ENCODE measurements at places on chromosomes 7 and 10. TPM values are rescaled to one million over a fixed set of nuclear protein-coding genes. Genes with fewer than 3 reads are reported as not detected.
A peak's percentile ranks its signal among the peaks of the same experiment; 100 is the strongest.

- H3K4me3 ChIP-seq = no peak overlapping the region
- H3K27me3 ChIP-seq = no peaks in the 10 kb centered on the region
- H3K27ac ChIP-seq = no peak overlapping the region
Observed at GRCh38 chr10:69239136-69239535, 19.0 kb downstream of the HKDC1 start.

GRCh38 chr7:801940-802381, 30.3 kb upstream of the SUN1 start:
- H3K27ac ChIP-seq = no peak overlapping the region
- no peaks in the 10 kb centered on the region for H3K36me3 ChIP-seq
- DNase-seq = peak; percentile 84
- H3K4me1 ChIP-seq = peaks cover 17% of the 10 kb centered on the region

- peaks cover 2% of the 10 kb centered on the region for H3K4me1 ChIP-seq
- H3K4me3 ChIP-seq = no peak overlapping the region
- no peaks in the 10 kb centered on the region for H3K36me3 ChIP-seq
- DNase-seq = no peak
Observed at GRCh38 chr7:153835103-153835502, 217.1 kb upstream of the DPP6 start.

DNA sequence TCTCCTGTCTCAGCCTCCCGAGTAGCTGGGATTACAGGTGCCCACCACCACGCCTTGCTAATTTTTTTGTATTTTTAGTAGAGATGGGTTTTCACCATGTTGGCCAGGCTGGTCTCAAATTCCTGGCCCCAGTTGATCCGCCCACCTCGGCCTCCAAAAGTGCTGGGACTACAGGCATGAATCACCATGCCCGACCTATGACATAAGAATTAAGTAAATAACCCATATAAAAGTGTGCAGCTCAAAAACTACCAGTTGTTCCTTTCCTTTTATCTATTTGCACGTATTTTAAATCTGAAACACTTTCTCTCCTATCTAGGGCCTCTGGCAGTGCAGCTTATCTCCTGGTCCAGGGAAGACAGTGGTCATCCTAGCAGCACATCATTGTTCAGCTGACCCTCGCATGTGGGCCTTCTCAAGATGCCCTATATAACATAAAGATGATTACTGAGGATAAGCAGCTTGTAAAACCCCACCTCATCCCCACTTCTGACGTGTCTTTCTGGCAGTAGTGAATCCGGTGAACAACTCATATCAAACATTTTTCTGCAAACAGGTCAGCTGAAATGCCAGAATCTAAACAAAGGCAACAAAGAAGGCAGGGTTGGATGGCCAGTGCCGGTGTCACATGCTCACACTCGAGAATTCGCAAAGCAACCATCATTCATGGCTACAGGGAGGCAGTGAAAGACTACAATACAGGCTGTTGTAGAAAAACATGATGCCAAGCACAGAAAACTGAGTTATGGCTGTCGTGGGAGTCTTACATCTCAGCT, 36.0 kb upstream of the KCNIP2 start:
- no peak overlapping the region for H3K27ac ChIP-seq
- no peak for DNase-seq
- no peaks in the 10 kb centered on the region for H3K27me3 ChIP-seq
- H3K4me3 ChIP-seq = no peak overlapping the region
- no peaks in the 10 kb centered on the region for H3K4me1 ChIP-seq
- H3K36me3 ChIP-seq = peaks cover 13% of the 10 kb centered on the region

DNA sequence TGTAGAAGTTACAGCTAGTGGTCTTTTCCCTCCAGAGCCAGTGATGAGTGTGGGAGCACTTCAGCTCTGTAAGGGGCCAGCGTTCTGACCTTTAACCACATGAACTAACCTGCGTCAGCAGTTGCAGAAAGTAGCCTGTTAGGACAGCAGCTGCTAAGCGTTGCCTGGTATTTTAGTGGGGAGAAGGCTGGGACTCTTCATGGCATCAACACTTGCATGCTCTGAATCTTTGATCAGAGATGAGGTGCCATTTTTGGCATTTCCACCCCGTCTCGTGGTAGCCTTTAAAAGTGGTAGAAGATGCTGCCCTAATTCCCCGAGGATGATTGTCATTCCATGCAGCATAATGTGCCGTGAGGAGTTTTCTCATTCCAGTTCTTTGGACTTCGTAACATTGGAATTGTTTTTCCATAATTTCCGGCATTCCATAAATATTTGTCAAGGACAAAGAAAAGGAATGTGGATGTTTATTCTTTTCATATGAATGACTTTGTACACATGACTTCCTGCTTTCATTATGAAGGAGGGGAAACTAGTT, 92.2 kb downstream of the AVL9 start:
- H3K4me3 ChIP-seq = no peak overlapping the region
- peaks cover 9% of the 10 kb centered on the region for H3K4me1 ChIP-seq
- H3K36me3 ChIP-seq = peaks cover 52% of the 10 kb centered on the region
- DNase-seq = no peak

- H3K36me3 ChIP-seq = no peaks in the 10 kb centered on the region
- no peak overlapping the region for H3K4me3 ChIP-seq
- no peak for DNase-seq
- H3K27me3 ChIP-seq = no peaks in the 10 kb centered on the region
- H3K4me1 ChIP-seq = peaks cover 24% of the 10 kb centered on the region
Observed at GRCh38 chr7:69814421-69814962, 216.2 kb downstream of the AUTS2 start.

DNA sequence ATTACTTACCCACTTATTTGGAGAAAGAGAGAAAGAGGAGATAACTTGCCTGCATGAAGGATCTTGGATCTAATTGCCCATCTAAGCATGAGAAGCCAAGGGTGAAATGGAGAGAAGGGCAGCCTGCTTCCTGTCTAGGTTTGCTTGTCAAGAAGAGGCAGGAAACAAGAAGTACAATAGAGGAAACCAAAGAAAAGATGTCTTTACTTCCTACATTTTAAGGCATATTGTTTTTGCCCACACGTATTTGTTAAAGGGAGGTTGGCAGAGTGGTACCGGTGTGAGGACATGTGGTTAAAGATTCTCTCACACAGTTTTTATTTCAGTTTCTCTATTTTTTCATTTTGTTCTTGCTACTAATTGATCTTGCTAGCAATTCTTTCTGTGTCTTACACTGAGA, 6.0 kb upstream of the TAS2R38 start:
- no peak for DNase-seq
- H3K36me3 ChIP-seq = no peaks in the 10 kb centered on the region
- H3K4me3 ChIP-seq = no peak overlapping the region
- no peak overlapping the region for H3K27ac ChIP-seq

- no peaks in the 10 kb centered on the region for H3K27me3 ChIP-seq
- no peaks in the 10 kb centered on the region for H3K36me3 ChIP-seq
- no peak overlapping the region for H3K4me3 ChIP-seq
- H3K4me1 ChIP-seq = peaks cover 26% of the 10 kb centered on the region
- H3K27ac ChIP-seq = no peak overlapping the region
- no peak for DNase-seq
Observed at GRCh38 chr10:17651896-17652295, 7.9 kb downstream of the STAM start.

- no peaks in the 10 kb centered on the region for H3K36me3 ChIP-seq
- H3K4me3 ChIP-seq = no peak overlapping the region
- DNase-seq = no peak
Observed at GRCh38 chr10:62972103-62972502, 155.9 kb upstream of the EGR2 start.

GRCh38 chr7:2624293-2624886, 7.4 kb upstream of the TTYH3 start:
- DNase-seq = peak; percentile 57
- H3K27me3 ChIP-seq = no peaks in the 10 kb centered on the region
- H3K36me3 ChIP-seq = no peaks in the 10 kb centered on the region
- peaks cover 17% of the 10 kb centered on the region for H3K4me1 ChIP-seq

DNA sequence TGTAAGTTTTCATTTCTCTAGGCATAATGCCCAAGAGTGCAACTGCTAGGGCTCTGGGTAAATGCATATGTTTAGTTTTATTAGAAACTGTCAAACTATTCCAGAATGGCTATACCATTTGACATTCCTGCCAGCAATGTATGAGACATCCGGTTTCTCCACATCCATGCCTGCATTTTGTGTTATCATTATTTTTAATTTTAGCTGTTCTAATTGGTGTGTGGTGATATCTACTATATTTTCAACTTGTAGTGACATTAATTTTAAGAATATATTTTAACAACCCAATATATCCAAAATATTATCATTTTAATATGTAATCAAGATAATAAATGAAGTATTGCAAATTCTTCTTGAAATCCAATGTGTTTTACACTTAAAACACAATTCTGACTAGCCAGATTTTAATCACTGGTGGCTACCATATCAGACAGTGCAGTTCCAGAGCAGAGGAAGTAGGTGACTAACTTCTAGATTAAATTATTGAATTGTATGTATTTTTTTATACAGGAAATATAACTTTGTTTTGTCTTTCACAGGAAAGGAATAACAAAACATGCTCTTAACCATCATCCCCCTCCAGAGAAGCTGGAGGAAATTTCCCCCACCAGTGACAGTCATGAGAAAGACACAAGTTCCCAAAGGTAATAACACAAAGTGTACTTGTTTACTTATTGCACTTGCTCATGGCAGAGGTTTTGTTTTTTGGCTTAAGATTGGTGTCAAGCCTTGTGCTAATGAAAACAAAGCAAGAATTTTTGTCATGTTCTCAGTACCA, 6.4 kb downstream of the FAM149B1 start:
- H3K27ac ChIP-seq = no peak overlapping the region
- H3K4me3 ChIP-seq = no peak overlapping the region
- H3K4me1 ChIP-seq = peaks cover 4% of the 10 kb centered on the region
- peaks cover 31% of the 10 kb centered on the region for H3K36me3 ChIP-seq

GRCh38 chr7:56218510-56218909, 102.3 kb upstream of the NUPR2 start:
- H3K27ac ChIP-seq = no peak overlapping the region
- DNase-seq = no peak
- no peaks in the 10 kb centered on the region for H3K27me3 ChIP-seq
- H3K4me1 ChIP-seq = no peaks in the 10 kb centered on the region
- H3K4me3 ChIP-seq = no peak overlapping the region

GRCh38 chr10:118840071-118840775, 85.5 kb upstream of the CACUL1 start:
- H3K27me3 ChIP-seq = no peaks in the 10 kb centered on the region
- DNase-seq = no peak
- no peaks in the 10 kb centered on the region for H3K36me3 ChIP-seq
- no peak overlapping the region for H3K4me3 ChIP-seq
- peaks cover 18% of the 10 kb centered on the region for H3K4me1 ChIP-seq

- DNase-seq = no peak
- H3K27me3 ChIP-seq = no peaks in the 10 kb centered on the region
- no peak overlapping the region for H3K27ac ChIP-seq
- peaks cover 3% of the 10 kb centered on the region for H3K4me1 ChIP-seq
- no peak overlapping the region for H3K4me3 ChIP-seq
- no peaks in the 10 kb centered on the region for H3K36me3 ChIP-seq
Observed at GRCh38 chr7:86995052-86995725, 64.3 kb downstream of the ELAPOR2 start.

DNA sequence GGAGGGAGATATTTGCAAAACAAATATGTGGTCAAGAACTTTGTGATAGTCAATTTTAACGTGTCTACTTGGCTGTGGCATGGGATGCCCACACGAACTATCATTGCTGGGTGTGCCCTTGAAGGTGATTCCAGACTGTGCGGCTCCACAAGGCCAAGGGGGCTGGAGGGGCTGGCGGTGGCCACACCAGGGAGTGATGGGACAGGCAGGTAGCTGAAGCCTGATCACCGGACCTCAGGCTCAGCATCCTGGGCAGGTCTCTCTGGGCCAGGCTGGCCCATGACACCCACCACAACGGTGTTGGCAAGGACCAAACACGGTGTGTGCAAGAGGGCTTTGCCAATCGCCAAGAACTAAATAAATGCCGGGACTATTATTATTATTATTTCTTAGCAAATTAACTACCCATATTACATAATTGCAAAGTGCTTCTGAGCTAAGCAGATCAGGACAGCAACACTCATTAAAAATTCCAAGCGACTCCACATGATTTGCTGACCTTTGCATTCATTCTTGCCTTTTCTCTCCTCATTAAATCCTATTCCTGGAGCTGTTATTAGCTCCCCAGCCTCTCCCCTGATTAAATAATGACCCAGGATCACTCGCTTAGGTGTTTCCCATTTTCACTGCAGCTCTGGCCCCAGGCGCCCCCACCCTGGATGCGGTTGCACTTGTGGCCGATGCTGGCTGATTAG, 35.4 kb upstream of the PPP2R2D start:
- no peaks in the 10 kb centered on the region for H3K4me1 ChIP-seq
- H3K27me3 ChIP-seq = peaks cover 26% of the 10 kb centered on the region
- H3K4me3 ChIP-seq = no peak overlapping the region
- H3K27ac ChIP-seq = no peak overlapping the region
- no peak for DNase-seq

- no peak for DNase-seq
- H3K27ac ChIP-seq = no peak overlapping the region
- H3K27me3 ChIP-seq = no peaks in the 10 kb centered on the region
- H3K4me1 ChIP-seq = no peaks in the 10 kb centered on the region
- no peak overlapping the region for H3K4me3 ChIP-seq
Observed at GRCh38 chr7:97293031-97293430, 175.5 kb downstream of the SDHAF3 start.

DNA sequence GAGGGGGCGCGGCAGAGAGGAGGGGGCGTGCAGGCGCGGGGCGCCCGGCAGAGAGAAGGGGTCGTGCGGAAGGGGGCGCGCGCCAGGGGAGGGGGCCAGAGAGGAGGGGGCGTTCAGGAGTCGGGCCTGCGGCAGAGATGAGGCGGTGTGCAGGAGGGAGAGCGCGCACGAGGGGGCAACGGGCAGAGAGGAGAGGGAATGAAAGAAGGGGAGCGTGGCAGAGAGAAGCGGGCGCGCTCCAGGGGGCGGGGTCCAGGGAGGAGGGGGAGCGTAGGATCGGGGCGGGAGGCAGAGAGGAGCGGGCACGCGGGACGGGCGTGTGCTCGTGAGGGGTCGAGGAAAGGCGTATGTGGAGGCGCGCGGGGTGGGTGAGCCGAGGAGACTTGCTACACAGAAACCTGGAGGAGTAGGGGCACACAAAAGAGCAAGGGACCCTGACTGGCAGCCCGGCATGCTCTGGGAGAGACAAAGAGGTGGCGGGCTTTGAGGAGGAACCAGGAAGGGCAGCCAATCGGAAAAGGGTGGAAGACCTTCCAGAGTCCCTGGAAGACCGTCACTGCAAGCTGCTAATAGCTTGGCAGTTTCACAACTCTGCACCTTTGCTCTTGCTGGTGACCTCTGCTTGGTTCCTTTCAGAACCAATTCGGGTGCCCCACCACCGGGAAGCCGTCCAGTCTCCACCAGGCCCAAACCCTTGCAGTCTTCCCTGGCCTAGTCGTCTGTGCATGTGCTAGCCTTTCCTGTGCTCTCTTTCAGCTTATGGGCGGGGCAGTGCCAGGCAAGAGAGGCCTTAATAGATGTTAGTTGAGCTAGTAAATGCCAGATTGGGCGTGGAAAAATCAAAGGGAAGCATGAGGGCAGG, 639 bp downstream of the DYDC2 start:
- DNase-seq = no peak
- peaks cover 12% of the 10 kb centered on the region for H3K27me3 ChIP-seq
- peak overlapping the region; percentile 52 for H3K4me3 ChIP-seq
- no peaks in the 10 kb centered on the region for H3K36me3 ChIP-seq

- no peaks in the 10 kb centered on the region for H3K4me1 ChIP-seq
- no peaks in the 10 kb centered on the region for H3K27me3 ChIP-seq
- DNase-seq = no peak
Observed at GRCh38 chr7:132536654-132537395, 39.4 kb downstream of the PLXNA4 start.

Gene MSS51
- 1.9 TPM for total RNA-seq

Gene TMEM130
- total RNA-seq = not detected

Gene EPO
- total RNA-seq = not detected

Gene LHFPL3
- total RNA-seq = not detected

Gene MMP21
- 0.23 TPM for total RNA-seq

Gene SH2B2
- 5.8 TPM for total RNA-seq

Gene MEOX2
- 2.5 TPM for total RNA-seq

Gene TUBB8
- total RNA-seq = not detected

Gene TAS2R5
- total RNA-seq = 11.3 TPM
